ENCODE measurements at places on chromosomes 1 and 21.

DNA sequence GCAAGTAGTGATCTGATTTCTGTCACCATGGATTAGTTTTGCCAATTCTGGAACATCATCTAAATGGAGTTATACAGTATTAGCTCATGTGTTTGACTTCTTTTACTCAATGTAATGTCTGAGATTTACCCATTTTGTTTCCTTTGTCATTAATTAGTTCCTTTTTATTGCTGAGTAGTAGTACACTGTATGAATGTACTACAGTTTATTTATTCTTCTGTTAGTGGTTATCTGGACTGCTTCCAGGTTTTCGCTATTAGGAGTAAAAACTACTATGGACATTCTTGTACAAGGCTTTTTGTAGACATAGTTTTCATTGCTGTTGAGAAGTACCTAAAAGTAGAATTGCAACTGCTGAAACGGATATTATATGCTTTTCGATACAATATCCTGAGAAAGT is 14.1 kb downstream of the SUCO start:
- no peak for DNase-seq

DNA sequence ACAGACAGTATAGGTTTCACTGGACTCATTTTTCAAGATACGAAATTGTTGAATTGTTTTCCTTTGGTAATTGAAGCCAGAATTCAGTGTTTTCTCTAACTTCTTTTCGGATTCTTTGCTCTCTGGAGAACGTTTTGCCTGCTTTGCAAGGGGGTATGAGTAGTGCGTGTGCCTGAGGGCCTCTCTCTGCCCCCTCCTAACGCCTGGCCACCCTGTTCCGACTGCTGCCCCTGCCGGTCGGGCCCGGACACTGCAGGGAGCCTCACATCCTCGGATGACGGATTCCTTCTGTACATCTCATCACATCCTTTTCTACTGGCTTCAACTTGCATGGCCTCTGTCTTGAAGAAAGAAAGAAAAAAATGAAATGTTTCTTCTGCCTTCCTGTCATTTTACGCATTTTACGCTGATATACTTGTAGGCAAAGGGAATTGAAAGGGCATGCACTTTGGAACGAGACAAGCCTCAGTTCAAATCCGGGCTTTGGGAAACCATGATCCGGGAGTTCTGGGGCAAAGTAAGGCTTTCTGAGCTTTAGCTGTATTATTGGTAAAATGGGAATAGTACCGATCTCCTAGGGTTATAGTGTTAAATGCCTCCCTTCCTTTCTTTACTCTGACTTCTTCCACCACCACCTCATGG is 65.1 kb downstream of the DISC1 start:
- no peak for DNase-seq

DNA sequence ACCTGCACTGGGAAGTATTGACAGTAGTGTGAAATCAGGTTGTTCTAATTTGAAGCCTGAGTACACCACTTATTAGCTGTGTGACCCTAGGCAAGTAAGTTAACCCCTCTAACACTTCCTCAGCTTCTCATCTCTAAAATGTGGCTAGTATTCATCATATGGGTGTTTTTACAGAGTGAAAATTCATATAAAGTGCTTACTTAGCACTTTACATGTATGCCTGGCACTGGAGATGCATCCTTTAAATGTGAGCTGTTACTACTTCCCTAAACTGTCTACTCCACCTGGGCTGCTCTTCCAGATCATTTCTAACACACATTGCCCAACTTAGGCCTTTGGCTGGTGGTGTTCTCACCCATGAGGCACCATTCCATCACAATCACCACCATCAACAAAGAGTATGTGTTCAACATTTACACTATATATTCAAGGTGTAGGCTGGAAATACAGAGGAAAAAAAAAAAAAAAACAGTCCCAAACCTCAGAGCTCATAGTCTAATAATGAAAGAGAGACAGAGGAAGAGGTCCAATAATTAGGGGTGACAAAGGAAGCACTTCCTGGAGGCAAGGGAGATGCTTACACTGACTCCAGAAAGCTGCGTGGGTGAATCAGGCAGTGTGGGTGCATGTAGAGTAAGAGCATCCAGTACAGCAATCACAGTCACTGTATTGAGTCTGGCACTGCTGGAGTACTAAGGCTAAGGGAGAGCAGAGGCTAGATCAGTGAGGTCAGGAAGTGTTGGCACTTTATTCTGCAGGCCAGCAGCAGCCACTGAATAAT is 3.6 kb downstream of the STX6 start:
- DNase-seq: peak; percentile 59

GRCh38 chr1:2233997-2234761 is 6.1 kb downstream of the SKI start:
- peak; percentile 91 for DNase-seq

GRCh38 chr1:188888386-188888785 is 1589.3 kb downstream of the BRINP3 start:
- no peak for DNase-seq

- DNase-seq: no peak
These were observed 49.5 kb upstream of the S1PR1 start for GRCh38 chr1:101187297-101187696.

GRCh38 chr1:101314244-101314643 is 77.4 kb downstream of the S1PR1 start:
- DNase-seq: no peak

DNA sequence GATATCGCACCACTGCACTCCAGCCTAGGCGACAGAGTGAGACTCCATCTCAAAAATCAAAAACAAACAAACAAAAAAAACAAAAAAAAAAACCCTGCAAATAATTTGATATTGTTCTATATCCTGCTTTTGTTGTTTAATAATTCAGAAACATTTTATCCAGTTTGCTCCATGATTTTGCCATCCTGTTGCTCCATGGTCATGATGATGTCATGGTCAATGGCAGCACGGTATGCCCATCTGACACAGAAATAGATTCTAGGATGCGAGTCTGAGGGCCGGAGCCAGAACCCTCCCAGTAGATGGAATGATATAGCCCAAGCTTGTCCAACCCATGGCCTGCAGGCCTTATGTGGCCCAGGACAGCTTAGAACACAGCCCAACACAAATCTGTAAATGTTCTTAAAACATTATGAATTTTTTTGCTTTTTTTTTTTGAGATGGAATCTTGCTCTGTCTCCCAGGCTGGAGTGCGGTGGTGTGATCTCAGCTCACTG is 39.8 kb downstream of the EDARADD start:
- DNase-seq: no peak

DNA sequence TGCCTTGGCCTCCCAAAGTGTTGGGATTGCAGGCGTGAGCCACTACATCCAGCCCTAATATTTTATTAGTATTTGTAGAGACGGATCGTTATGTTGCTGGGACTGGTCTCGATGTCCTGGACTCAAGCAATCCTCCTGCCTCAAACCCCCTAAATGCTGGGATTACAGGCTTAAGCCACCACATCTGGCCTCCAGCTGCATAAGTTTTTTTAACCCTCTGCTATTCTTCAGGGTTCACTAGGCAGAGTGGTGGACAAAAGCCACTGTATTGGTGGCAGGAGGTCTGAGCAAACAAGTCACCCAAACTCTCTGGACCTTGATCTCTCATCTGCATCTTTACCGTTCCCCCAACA is 10.1 kb upstream of the CLIC4 start:
- no peak for DNase-seq
